ENCODE measurements at places on chromosomes 16 and 17.

GRCh38 chr17:38796451-38797157 lies 2.8 kb downstream of the PIP4K2B start:
- no peak for DNase-seq

- no peak for DNase-seq
These were observed 140.1 kb downstream of the ITFG1 start for GRCh38 chr16:47320546-47321310.

- DNase-seq = no peak
These were observed 38.3 kb downstream of the CDH13 start for GRCh38 chr16:82665025-82665424.

DNA sequence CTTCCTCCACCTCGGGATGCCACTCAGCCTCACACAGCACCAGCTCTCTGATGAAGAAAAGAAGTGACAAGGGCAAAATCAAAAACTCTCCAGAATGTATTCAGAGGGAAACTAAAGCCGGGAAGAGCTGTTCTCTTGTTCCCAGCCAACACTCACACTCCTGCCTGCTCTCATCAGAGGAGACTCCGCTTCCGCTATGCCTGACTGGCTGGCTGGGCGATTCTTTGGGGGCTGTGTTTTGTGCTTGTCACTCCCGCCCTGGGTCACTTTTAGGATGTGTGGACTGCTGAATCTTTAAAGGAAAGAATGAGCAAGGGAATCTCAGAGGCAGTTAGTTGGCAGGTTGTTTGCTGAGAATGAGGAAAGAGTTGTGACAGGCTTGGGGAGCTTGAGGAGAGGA lies 54.6 kb upstream of the TBX2 start:
- DNase-seq = no peak

DNA sequence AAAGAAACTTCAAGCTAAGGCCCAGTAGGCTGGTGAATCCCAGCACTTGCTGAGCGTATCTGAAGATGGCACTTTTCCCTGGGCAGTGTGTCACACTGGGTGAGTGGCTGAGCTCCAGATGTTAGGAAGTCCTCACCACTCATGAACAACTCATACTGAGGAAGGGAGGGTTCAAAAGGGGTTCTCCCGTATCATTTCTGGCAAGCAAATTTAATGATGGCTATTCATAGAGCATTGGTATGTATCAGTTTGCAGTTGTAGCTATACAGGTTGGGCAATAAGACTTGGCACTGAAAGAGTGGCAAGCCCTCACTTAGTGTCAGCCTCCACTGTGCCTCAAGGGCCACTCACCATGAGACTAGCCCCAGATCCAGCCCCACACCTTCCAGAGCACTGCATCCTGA lies 10.7 kb downstream of the GFOD2 start:
- DNase-seq = no peak

GRCh38 chr17:77882481-77883212 lies 75.9 kb upstream of the TNRC6C start:
- DNase-seq = peak; percentile 61

- DNase-seq = no peak
These were observed 4.1 kb downstream of the ASIC2 start for GRCh38 chr17:33288954-33289353.

GRCh38 chr17:77445760-77446532 lies 305.2 kb downstream of the SEC14L1 start:
- DNase-seq = no peak

DNA sequence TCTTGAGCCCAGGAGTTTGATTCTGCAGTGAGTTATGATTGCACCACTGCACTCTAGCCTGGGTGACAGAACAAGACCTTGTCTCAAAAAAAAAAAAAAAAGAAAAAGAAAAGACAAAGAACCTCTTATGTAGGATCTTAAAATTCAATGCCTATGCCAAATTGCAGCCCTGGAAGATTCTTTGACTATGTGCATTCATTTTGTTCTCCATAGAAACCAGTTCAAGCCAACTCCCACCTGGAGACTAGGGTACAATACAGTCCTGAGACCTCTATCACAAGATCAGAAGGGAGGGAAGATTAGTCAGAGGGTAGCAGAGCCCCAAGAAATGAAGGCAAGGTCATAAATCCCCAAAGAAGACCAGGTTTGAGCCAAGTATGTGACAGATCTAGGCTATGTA lies 90.6 kb upstream of the HAS3 start:
- DNase-seq = no peak

DNA sequence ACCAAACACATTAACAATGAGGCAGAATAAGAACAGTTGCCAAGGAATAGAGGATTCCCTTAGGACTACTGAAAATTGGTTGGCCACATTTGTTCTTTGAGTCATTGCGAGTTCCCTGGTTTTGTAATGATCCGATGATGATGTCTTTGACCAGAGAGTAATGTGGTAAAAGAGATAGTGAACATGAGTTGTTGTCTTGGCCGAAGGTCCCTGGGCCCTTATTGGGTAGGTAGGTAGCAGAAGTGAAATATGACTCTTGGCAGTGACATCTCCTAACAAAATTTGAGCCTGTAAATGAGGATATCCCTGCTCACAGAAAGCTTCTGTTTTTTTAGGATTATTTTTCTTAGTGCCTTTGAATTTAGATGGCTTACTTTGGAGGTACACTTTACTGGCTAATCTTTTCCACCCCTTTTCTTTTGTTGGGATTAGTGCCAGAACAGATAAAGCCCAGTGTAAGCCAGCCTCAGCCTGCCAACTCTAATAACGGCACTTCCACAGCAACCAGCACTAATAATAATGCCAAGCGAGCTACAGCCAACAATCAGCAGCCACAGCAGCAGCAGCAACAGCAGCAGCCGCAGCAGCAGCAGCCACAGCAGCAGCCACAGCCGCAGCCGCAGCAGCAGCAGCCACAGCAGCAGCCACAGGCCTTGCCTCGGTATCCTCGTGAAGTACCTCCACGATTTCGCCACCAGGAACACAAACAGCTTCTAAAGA lies 47.2 kb downstream of the TNRC6A start:
- no peak for DNase-seq
